ENCODE measurements at places on chromosomes 16 and 17. TPM values are rescaled to one million over a fixed set of nuclear protein-coding genes. Genes with fewer than 3 reads are reported as not detected.

Gene UBB
- 2,137 TPM for total RNA-seq

Gene HOXB8
- 64.8 TPM for total RNA-seq

Gene SULT1A2
- 0.47 TPM for total RNA-seq

Gene KRT32
- not detected for total RNA-seq

Gene TBX21
- total RNA-seq: 0.18 TPM

Gene FBXW10
- 0.18 TPM for total RNA-seq

Gene CD300H
- total RNA-seq: not detected

Gene RBFOX1
- 9.0 TPM for total RNA-seq

Gene KRTAP2-2
- total RNA-seq: not detected

Gene PRPF8
- 201 TPM for total RNA-seq

Gene CA7
- 0.12 TPM for total RNA-seq

Gene PHOSPHO1
- total RNA-seq: 23.2 TPM

Gene CD300LB
- 0.82 TPM for total RNA-seq

Gene MYH1
- total RNA-seq: 1.5 TPM

Gene TRPV3
- total RNA-seq: 0.64 TPM

Gene PROCA1
- total RNA-seq: 3.3 TPM

Gene CNTNAP4
- 1.2 TPM for total RNA-seq

Gene CD79B
- total RNA-seq: 6.8 TPM

Gene ZFPM1
- 2.8 TPM for total RNA-seq

Gene GCGR
- total RNA-seq: 14.0 TPM

All from metanephros (tissue), 2 donors.